ENCODE measurements at places on chromosomes 3 and 15.

GRCh38 chr3:120093911-120094775 is at the start of gene GSK3B:
Gene GSK3B, minus strand, starts transcription at chr3:120094447. Its CDS starts 1,013 bp downstream, at chr3:120093434.
- DNase-seq: peak; percentile 20

- peak; percentile 88 for DNase-seq
Measured at GRCh38 chr15:31236184-31237042, 90.2 kb upstream of the KLF13 start.

GRCh38 chr3:193190146-193190786 is 50.8 kb upstream of the PLAAT1 start:
- peak; percentile 16 for DNase-seq

DNA sequence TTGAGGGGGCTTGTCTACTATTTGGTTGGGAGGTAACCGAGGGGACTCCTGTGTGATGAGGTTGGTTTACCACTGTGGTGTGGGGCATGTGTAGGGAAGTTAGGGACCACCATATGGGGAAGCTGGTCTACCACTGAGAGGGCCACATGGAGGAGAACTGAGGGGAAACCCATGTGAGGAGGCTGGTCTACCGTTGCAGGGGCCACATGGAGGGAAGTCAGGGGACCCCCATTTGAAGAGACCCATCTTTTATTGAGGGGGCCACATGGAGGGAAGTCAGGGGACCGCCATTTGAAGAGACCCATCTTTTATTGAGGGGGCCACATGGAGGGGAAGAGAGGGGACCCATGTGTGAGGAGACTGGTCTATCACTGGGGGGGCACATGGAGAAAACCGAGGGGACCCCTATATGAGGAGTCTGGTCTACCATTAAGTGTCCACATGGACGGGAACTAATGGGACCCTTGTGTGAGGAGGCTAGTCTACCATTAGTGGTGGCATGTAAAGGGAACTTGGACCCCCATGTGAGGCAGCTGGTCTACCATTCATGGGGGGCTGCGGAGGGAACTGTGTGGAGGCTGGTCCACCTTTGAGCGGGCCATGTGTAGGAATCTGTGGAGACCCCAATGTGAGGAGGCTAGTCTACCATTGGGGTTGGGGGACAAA is 165.5 kb downstream of the FBLN2 start:
- DNase-seq: no peak

DNA sequence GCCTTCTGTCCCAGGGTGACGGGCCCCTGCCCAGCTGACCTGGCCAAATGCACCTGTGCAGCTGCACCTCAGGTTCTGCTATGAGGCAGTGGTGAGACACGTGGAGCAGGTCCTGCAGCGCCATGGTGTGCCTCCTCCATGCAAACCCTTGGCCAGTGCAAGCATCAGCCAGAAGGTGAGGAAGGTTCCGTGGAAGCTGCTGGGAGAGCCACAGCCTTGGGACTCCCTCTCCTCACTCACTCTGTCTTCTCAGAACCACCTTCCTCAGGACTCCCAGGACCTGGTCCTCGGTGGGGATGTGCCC is 31.6 kb downstream of the PTPN23 start:
- DNase-seq: no peak

- DNase-seq: no peak
Measured at GRCh38 chr15:37108381-37109167, 8.2 kb upstream of the MEIS2 start.

- DNase-seq: no peak
Measured at GRCh38 chr15:39665629-39666250, 84.9 kb downstream of the THBS1 start.

DNA sequence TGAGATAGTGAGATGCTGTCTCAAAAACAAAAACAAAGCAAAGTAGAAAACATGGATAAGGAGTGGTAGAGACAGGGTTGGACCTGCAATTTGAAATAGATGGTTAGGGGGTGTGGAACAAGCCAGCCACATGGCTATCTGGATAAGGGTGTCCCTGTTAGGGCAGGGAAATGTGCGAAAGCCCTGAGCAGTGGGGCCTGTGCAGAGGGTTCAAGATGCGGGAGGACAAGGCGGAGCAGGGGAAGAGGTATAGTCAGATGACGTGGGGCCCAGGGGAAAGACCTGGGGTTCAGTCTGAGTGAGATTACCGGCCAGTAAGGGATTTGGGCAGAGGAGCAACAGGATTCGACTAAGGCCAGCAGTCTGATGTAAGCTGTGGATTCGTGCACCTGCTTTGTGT is 18.4 kb upstream of the NR2E3 start:
- DNase-seq: no peak

GRCh38 chr3:27454461-27454860 is 29.7 kb downstream of the SLC4A7 start:
- DNase-seq: no peak

Data from H54 (cell line).